ENCODE measurements at places on chromosomes 7 and 10.

DNA sequence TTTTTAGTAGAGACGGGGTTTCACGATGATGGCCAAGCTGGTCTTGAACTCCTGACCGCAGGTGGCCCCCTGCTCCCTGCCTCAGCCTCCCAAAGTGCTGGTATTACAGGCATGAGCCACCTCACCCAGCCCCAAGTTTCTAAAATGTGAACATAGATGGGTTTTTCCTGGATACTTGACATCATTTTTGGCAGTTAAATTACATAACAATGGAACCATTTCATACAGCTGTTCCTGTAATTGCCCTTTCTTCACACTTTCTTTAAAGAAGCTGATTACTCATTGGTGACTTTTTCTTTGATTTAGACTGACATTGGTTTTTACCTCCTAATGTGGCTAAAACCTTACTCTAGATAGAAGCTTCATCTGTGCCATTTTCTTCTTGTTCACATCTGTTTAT is 5.9 kb downstream of the ZKSCAN1 start:
- no peak for DNase-seq

- no peak for DNase-seq
Observed at GRCh38 chr7:143295870-143296269, 7.7 kb downstream of the CASP2 start.

DNA sequence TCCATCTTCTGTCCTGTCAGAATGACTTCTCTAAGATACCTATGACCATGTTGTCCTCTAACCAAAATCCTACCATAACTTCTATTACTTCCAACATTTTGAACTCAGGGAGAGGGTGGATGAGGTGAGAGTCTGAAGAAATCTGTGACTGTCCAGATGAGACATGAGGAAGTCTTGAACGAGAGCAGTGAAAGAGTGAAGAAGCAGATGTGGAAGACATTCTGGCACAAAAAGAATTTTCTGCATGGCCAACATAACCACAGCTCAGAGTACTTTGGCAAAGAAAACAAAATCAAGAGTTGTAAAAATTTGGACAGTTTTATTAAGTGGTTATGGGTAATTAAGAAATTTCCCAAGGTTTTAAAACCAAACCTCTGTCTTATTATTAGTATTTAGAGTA is 141.6 kb downstream of the CPEB3 start:
- no peak for DNase-seq

DNA sequence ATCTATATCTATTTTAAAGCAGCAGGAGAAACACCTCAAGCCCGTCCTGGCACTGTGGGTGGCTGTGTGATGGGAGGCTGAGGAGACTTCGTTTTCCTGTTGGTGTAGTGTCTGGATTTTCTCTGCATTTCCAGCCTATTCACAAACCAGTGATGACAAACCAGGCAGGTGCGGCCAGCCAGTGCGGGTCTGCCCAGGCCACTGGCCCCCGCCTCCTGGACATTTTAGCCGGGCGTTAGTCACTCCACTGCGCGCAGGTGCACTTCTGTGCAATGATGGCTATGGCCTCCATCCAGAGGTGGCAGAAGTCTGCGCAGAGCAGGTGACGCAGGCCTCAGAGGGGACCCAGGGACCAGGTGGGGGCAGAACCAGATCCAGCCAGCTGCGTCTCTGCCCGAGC is 64.9 kb upstream of the PITRM1 start:
- DNase-seq: no peak
